Left renal pelvis (tissue), 4 donors: ENCODE measurements at places on chromosomes 12 and 14.

GRCh38 chr14:81289516-81289915 lies 68.8 kb upstream of the GTF2A1 start:
- no peak for DNase-seq

DNA sequence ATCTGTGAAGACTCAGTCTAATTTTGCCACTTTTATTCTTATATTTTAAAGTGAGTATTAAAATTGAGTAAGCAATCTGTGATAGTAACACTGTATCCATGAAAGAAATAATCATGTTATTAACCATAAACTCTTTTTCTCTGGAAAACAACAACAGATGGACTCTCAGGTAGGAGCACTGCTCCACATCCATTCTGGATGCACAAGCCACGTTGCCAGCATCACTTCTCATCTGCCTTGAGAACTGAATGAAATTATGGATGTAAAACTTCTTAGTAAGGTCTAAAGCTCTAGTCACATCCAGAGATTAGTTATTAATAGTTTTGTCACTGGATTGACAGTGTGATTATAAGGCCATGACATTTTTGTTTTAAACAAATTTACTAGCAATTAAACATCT lies 489.1 kb upstream of the SYT1 start:
- DNase-seq, result no peak

DNA sequence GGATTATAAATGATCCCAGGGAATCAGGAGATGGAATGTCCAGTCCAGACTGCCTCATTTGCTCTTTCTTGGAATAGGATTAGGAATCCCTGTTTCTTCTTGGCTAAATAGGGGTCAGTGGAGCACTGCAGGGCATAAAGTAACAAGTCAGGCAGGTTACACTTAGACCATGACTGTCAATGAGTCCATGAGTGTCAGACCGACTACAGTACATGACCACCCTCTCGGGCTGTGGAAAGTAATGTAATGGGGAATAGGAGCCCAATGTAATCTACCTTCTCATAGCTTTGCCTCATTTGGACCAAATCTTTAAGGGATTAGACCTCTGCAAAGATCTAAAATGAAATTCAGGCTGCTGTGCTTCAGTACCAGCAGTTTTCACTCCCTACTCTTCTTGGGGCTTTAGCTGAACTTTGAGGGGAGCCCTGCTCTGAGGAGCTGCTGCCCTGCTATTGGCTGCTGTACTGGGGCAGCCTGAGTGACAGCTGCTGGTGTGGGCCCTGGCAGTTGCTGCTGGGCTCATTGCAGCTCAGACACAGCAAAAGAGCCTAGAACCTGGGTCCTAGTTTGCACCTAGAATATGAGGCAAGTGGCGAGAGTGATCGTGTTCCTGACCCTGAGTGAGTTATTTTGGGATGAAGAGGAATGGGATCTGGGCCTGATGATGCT lies 62.2 kb upstream of the OR4E1 start:
- no peak for DNase-seq

DNA sequence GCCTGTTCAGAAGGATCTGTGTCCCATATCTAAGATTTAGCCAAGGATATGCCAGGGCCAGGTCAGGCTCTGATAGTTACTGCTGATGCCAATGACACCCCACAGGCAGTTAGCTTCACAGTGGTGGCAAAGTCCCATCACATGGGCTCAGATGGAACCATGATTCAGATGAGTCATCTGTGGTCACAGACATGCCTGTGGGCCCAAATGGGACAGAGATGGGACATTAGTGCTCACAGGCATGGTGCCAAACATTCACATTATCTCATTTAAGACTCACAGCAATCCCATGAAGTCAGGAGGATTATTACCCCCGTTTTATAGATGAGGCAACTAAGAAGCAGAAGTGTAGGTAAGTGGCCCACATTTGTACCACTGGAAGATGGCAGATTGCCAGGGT lies 207.8 kb downstream of the DPF3 start:
- DNase-seq, result no peak

DNA sequence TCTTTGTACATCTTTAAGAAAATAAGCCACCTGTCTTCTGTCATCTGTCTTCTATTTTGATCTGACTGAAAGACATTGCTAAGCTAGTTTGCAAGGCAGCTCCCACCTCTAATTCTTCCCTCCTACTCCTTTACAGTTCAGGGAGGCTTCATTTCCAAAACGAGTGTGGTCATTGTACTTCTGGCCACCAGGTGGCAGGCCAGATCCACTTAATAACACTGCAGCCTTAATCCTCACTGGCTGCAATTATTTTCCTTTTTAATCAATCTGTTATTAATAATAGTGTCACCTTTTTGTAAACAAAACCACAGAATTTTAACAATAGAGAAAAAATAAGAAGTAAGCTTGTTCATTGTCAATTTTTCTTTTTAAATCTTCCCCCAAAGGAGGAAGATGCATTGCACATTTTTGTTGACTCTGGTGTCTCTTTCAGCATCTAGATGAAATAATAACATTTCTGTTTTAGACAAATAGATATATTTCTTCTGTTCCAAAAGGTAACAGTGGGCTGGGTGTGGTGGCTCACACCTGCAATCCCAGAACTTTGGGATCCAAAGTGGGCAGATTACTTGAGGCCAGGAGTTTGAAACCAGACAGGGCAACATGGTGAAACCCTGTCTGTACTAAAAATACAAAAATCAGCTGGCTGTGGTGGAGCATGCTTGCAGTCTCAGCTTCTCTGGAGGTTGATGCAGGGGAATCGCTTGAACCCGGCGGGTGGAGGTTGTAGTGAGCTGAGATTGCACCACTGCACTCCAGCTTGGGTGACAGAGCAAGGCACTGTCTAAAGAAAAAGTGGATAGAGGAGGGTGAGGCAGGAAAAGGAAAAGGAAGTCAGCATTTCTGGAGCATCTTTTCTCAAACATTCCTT lies 23.3 kb downstream of the GABARAPL1 start:
- DNase-seq, result no peak

DNA sequence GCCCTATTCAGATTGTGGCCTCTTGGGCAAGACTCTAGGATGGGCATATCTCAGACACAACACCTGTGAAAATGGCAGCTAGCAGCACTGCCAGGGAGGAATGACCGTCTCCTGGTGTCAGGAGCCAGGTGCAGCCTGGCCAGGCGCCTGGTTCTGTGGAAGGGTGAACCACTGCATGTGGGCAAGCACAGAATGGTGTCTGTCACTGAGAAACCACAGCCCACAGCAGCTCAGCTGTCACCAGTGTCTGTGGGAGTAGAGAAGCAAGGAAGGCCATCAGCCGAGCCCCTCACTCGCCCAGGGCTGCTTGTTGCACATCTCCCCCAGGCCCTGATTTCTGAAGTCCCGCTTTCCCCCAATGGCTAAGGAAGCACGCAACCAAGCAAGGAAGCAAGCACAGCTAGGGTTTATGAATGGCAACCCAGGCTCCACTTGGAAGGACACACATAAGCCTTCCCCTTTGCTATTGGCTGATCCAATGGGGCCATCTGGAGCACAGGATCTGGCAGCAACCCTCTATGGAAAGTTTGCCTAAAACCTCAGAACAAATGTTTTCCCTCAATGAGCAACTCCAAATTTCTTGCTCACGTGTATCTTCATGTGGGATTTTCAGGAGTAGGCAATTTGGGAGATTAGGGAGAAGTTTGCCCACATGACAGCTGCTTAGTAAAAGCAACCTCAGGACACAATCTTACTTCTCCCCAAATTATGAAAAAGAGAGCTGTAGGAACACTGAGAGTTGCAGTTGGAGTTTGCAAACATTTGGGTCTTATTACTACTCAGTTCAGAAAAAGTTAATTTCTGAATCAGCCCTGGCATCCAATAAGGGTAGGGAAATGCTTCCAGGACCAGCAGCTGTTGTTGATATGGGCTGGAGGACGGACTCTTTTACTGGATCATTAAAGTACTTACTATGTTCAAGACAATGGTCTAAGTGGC lies 44.7 kb downstream of the GPHB5 start:
- no peak for DNase-seq

- DNase-seq, result no peak
Observed at GRCh38 chr14:75418850-75419768, 8.7 kb upstream of the JDP2 start.

DNA sequence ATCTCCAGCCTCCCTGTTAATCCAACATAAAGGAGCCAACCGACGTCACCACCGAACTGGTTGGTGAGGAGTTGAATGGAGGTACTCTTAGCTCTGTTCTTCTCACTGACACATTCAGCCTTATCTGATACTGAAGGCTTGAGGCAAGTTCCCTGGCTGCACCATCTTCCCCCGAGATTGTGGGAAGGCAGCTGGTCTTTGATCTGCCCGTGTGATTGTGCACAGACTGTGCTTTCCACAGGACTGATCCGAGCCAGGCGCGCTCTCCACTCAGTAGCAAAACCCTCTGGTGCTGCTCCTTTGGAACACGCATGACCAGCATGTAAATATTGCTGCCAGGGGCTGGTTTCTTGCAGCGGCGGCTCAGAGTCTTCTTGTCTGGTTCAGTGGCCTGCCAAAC lies 30.1 kb upstream of the DLK1 start:
- DNase-seq, result no peak

- no peak for DNase-seq
Observed at GRCh38 chr12:45863332-45863731, 127.0 kb downstream of the SCAF11 start.

DNA sequence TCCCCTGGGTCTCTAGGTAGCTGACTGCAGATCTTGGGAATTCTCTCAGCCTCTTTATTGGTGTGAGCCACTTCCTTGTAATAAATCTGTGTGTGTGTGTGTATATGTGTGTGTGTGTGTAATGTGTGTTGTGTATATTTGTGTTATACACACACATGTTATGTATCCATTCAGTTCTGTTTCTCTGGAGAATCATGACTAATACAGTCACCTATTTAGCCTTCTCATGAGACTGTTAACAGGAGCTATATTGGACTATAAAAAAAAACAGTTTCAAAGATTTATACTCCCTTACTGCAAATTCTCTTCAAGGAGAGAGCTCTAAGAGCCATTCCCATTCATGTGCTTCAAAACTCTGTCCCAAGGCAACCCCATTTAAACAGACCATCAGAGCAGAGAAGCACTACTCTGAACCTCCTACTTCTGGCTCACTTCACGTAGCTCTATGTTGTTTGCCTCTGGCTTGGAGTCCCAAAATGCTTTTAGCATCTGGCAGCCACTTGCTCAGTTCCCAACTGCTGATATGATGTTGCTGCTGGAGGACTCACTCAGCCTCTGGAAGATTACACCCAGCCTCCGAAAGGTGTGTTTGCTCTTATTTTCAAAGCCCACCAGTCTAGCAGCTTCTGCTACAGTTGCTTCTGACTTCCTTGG lies 48.7 kb upstream of the KITLG start:
- no peak for DNase-seq

GRCh38 chr12:6140651-6141447 lies 16.4 kb upstream of the VWF start:
- DNase-seq, result no peak

DNA sequence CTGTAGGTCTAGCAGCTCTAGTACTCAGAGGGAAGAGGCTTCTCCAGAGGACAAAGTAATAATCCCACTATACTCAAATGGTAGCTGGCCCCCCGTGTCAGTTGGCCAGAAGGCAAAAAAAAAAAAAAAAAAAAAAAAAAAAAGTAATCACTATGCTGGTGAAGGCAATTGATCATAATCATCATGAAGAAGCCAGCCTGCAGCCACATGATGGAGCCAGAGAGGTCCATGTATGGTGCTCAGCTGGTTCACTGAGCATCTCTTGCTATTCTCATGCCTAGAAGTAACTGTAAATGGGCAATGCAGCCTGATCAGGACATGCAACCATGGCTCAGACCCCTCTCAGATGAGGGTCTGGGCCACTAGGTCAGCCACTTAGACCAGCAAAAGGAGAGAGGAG lies 378.8 kb downstream of the MED13L start:
- DNase-seq, result no peak

- DNase-seq, result no peak
Observed at GRCh38 chr12:52213564-52214420, 19.3 kb upstream of the KRT7 start.

DNA sequence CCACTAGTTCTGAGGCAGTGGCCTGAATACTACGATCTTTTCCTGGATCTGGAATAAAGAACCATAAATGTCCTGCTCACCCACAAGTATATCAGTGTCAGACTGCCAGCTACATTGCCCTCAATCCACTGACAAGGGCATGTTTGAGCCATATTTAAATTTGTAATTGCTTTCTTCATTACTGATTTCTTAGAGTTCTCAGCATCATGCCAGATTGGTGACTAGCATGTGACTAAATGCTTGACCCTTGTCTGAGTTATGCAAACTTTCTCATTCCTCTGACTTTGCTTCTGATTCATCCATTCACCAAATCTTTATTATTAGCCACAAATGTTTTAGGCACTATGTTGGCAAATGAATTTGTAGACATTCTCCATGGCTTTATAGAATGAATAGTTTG lies 143.6 kb upstream of the SLC16A7 start:
- no peak for DNase-seq

DNA sequence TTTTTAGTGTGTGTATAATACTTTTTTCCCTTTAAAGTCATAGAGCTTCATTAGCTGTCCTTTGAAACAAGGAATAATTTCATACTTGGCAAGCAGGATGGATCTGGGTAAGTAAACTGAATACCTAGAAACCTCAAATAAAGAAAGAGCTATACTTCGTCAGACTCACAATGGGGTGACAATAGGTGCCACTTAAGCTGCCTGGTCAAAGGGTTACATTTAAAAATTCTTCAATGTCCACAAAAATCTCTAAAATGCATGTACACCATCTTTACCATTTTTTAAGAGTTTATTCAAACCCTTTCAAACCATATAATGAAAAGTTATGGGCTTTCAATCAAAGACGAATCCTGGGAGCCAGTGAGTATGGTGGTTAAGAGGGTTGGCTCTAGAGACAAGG lies 3.1 kb downstream of the GIT2 start:
- DNase-seq, result no peak

GRCh38 chr14:66383257-66383656 lies 102.9 kb upstream of the CCDC196 start:
- DNase-seq, result no peak

- DNase-seq, result no peak
Observed at GRCh38 chr14:55813630-55814029, 233.6 kb downstream of the KTN1 start.

DNA sequence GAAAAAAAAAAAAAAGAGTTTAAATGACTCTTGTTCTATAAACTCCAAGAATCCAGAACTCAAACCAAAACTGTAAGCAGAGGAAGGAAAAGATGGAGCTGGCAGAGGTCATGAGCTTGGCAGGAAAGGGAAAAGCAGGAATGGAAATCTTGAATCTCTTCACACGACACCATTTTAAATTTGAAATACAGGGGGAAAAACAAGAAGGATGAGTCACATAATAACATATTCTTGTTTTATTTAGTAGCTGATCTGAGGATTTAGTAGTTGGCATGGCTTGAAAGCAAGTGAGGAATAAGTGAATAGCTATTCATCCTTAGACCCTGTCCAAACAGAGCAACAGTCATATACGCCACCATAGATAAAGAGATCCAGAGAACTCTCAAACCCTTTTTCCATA lies 35.0 kb downstream of the EPS8 start:
- no peak for DNase-seq

DNA sequence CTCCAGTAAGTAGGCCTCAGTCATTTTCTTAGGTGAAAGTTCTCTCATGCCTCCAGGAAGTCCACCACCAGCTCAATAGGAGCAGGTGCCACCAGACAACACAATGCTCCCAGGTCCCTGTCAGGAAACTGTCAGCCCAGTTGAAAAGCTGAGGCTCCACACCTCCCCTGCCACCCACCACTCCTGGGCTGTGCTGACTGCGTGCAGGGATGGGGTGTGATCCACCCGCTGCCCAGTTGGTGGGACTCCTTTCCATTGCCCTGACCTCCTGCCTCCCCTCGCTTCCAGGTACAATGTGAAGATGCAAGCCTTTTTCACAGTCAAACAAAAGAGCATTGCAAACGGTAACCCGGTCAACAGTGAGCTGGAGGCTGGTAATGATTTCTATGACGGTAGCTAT lies 64.8 kb upstream of the RIN3 start:
- DNase-seq, result no peak
